ENCODE measurements at places on chromosomes 3 and 15. TPM values are rescaled to one million over a fixed set of nuclear protein-coding genes. Genes with fewer than 3 reads are reported as not detected.
A peak's percentile ranks its signal among the peaks of the same experiment; 100 is the strongest.

DNA sequence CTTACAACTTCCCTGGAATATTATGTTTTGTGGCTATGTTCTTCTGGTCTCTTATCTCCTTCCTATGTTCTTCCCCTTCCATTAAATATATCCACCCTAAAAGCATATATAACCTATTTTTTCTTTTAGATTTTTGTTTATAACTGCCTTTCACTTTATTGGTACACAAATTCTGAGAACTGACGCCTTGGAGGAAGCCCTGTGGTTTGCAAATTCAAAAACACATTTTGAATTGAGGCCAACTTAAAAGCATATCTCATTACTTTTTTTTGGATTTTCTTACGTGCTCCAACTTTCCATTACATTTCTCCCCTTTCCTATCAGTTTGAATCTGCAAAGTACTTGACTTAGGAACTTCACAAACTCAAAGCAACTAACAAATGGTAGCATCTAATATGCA, 15.3 kb upstream of the COLQ start:
- DNase-seq, result no peak

GRCh38 chr3:99012051-99012450, 110.6 kb upstream of the DCBLD2 start:
- no peak for DNase-seq

DNA sequence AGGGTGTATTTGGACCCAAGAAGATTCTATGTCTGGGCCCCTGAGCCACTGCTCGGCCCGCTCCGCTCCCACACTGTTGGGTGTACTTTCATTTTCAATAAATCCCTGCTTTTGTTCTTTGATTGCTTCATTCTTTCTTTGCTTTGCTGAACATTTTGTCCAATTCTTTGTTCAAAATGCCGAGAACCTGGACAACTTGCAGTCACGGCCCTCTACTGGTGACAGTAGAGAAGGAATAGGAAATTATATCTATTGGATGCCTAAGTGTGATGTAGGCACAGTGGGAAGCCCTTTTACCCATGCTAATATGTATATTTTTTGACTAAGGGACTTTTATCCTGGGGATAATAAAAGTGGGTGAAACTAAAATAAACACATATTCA, 340.8 kb downstream of the LRRC3B start:
- no peak for DNase-seq

GRCh38 chr15:96264801-96265515, 65.5 kb upstream of the NR2F2 start:
- DNase-seq, result no peak

- DNase-seq, result peak; percentile 98
Observed at GRCh38 chr3:101676216-101676764, 642 bp downstream of the ZBTB11 start.

GRCh38 chr15:86894269-86894668, 814.6 kb downstream of the AGBL1 start:
- no peak for DNase-seq

DNA sequence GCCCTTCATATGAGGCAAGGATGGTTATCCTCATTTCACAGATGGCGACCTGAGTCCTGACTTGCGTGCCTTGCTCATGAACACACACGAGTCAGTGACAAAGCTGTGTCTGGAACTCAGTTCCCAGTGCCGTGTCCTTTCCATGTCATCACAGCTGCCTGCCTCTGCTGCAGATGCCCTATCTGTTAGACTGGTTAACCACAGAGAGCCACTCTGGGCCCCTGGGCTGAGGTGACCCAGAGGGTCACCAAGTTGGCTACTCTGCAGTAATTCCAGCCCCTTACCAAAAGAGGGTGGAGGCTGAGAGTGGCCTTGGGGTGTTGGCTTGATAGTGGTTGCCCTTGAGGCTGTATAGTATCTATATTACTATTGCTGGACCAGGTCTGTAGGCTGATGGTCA, 41.0 kb downstream of the RAB11A start:
- DNase-seq, result no peak

DNA sequence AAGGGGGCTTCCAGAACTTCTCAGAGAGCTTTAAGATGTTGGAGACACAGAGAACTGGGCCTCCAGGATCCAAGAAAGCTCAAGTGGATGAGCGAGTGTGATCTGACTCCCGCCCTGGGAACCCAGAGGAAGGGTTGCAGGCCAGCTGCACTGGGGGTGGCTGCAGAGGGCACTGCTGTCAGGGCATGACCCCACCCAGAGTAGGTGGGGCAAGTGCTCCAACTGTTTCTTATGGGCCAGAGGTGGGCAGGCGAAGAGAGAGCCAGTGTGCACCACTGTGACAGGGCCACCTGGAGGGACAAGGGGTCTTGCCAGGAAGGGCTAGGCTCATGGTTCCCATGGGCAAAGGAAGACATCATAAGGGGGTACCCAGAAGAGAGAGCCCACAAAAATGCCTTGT, 48.8 kb downstream of the EXOG start:
- no peak for DNase-seq

DNA sequence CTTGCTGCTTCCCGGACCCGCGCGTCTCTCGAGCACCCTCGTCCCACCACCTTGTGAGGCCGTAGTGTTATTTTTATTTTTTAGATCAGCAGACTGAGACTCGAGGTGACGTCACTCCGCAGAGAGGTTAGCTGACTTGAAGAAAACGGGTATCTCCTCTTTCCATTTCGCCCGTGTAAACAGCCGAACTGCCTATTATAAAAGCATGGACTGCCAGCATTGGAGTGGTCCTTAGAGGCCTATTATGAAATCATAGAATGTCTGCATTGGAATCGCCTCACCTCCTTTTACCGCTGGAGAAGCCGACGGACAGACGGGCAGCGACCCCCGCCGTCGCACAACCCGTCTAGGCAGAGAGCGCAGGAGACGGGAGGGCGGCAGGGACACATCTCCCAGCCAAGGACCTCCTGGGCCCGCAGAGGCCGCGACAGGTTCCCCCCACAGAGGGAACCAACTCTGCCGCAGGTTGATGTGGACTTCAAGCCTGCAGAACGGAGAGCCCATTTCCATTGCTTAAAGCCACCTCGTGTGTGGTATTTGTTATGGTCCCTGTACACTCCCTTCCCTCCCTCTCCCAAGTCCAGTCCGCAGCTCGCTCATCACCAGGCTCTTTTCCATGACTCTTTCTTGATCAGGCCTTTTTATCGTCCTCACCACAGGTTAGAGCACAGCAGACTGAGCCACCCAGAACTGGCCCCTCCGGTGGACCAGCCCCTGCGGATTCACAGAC, 540 bp upstream of the PPP1R2 start:
- no peak for DNase-seq

GRCh38 chr3:141793476-141794260, 30.5 kb downstream of the GRK7 start:
- DNase-seq, result no peak

DNA sequence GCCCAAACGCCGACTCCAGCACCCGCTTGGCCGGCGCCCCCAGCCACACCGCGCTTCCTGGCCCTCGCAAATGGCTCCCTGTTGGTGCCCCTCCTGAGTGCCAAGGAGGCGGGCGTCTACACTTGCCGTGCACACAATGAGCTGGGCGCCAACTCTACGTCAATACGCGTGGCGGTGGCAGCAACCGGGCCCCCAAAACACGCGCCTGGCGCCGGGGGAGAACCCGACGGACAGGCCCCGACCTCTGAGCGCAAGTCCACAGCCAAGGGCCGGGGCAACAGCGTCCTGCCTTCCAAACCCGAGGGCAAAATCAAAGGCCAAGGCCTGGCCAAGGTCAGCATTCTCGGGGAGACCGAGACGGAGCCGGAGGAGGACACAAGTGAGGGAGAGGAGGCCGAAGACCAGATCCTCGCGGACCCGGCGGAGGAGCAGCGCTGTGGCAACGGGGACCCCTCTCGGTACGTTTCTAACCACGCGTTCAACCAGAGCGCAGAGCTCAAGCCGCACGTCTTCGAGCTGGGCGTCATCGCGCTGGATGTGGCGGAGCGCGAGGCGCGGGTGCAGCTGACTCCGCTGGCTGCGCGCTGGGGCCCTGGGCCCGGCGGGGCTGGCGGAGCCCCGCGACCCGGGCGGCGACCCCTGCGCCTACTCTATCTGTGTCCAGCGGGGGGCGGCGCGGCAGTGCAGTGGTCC, 3.5 kb downstream of the ISLR2 start:
- DNase-seq, result no peak

- DNase-seq, result no peak
Observed at GRCh38 chr3:108106449-108106848, 15.6 kb upstream of the CD47 start.

DNA sequence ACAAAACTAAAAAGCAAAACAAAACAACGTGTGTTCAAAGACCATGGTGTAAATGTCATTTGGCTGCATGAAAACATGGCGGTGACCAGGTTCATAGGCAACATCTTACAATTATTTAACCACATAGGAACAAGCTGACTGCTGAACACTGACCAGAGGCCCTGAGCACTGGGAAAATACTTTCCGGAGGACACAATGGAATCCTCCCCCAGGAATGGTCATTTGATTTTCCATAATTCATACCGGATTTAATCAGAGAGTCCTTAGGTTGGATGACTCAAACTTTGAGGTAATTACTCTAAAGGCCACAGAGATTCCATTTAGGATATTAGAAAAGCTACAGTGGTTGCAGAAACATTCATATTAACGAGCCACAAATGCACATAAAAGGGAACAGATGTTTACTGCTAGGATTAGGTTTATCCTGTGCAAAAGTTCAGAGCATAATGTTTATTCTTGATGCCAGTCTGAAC, 254.7 kb downstream of the NR1D2 start:
- DNase-seq, result no peak

MB21D2 gene
- 1.7 TPM for total RNA-seq

CCDC39 gene
- not detected for total RNA-seq

MRPS22 gene
- total RNA-seq, result 40.9 TPM

C3orf20 gene
- 0.93 TPM for total RNA-seq

KIF23 gene
- total RNA-seq, result 23.4 TPM

CSTA gene
- not detected for total RNA-seq

CP gene
- total RNA-seq, result not detected

SLC26A6 gene
- total RNA-seq, result 31.3 TPM

SLC51B gene
- not detected for total RNA-seq

TM6SF1 gene
- 15.0 TPM for total RNA-seq

Data from natural killer cell treated with Interleukin-12 subunit alpha and Interleukin-12 subunit beta and Interleukin-15 and Interleukin-18, amount 100 ng/mL, for 72 hours (primary cell).